ENCODE measurements at places on chromosomes 6 and 20.

GRCh38 chr6:11535801-11536230, 1.7 kb upstream of the TMEM170B start:
- no peak for DNase-seq

- no peak for DNase-seq
Observed at GRCh38 chr20:20454850-20455627, 87.1 kb downstream of the INSM1 start.

- no peak for DNase-seq
Observed at GRCh38 chr6:108348655-108349349, 53.9 kb downstream of the AFG1L start.

DNA sequence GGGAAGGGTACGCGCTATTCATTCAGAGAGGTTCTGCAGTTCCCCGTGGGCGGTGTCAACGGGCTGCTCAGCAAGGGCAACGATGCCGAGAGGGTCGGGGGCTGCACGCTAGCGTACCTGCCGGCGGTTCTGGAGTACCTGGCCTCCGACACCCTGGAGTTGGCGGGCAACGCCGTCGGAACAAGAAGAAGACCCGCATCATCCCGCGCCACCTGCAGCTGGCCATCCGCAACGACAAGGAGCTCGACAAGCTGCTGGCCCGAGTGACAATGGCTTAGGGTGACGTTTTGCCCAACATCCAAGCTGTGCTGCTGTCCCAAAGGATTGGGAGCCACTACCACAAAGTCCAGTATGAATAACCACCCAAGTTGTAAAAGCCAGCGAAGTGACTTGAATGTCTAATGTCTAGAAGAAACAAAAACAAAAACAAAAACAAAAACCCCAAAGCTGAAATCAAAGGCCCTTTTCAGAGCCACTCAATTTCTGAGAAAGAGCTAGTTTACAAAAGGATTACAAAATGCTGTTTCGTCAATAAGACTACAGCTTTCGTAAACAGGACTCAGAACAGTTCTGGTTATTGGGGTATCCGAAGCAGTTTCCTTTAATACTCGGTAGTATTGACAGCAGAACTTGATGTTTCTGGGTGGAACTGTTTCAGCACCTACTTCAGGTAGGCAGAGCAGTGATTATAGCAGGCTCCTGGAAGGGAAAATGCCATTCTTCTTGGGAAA, 21.9 kb upstream of the SLC17A4 start:
- no peak for DNase-seq

DNA sequence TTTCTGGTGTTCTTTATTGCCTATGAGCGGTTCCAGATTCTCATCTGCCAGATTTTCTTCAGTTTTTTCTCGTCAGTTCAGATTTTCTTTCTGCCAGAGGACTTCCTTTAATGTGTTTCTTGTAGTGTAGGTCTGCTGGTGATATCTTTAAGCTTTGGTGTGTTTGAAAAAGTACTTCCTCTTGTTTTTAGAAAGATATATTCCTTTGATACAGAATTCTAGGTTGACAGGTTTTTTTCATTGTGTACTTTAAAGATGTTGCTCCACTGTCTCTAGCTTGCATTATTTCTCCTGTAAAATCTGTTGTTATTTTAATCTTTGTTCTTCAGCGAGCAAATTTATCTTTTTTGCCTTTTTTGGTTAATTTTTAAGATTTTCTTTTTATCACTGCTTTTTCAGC, 36.9 kb downstream of the ASXL1 start:
- DNase-seq, result no peak

Measured in femur (tissue), 1 donor.